ENCODE measurements at places on chromosomes 16 and 17. TPM values are rescaled to one million over a fixed set of nuclear protein-coding genes. Genes with fewer than 3 reads are reported as not detected.

NOD2 gene
- total RNA-seq = 1.5 TPM

QPRT gene
- 40.8 TPM for total RNA-seq

VPS35 gene
- total RNA-seq = 77.5 TPM

NPIPA8 gene
- total RNA-seq = 0.53 TPM

KRTAP4-6 gene
- total RNA-seq = not detected

SLC2A4 gene
- 146 TPM for total RNA-seq

SSTR5 gene
- 7.7 TPM for total RNA-seq

BOLA2 gene
- total RNA-seq = 6.1 TPM

FAM171A2 gene
- 3.1 TPM for total RNA-seq

ASGR1 gene
- 0.35 TPM for total RNA-seq

LHX1 gene
- not detected for total RNA-seq

ENPP7 gene
- total RNA-seq = not detected

MEIOB gene
- not detected for total RNA-seq

KRTAP16-1 gene
- not detected for total RNA-seq

IL21R gene
- 0.65 TPM for total RNA-seq

TBC1D28 gene
- not detected for total RNA-seq

TMEM114 gene
- total RNA-seq = not detected

YBX2 gene
- 1.9 TPM for total RNA-seq

KRT20 gene
- not detected for total RNA-seq

CCL13 gene
- total RNA-seq = 0.65 TPM
